ENCODE measurements at places on chromosomes 7 and 10.

GRCh38 chr10:15482156-15482555 is 111.1 kb upstream of the FAM171A1 start:
- DNase-seq = no peak

- DNase-seq = no peak
Measured at GRCh38 chr7:22791204-22792158, 31.2 kb downstream of the TOMM7 start.

DNA sequence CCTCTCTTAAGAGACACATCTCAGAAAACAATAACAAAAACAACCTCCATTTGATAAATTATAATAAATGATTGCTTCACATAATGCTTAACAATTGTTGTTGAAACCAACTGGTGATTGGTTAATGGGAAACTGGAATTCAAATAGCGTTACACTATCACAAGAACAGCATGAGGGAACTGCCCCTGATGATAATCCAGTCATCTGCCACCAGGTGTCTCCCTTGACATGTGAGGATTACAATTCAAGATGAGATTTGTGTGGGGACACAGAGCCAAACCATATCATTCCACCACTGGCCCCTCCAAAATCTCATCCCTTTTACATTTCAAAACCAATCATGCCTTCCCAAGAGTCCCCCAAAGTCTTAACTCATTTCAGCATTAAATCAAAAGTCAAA is 375.9 kb downstream of the BMPER start:
- peak; percentile 46 for DNase-seq

- DNase-seq = peak; percentile 11
Measured at GRCh38 chr7:18638594-18639452, 143.3 kb downstream of the HDAC9 start.

DNA sequence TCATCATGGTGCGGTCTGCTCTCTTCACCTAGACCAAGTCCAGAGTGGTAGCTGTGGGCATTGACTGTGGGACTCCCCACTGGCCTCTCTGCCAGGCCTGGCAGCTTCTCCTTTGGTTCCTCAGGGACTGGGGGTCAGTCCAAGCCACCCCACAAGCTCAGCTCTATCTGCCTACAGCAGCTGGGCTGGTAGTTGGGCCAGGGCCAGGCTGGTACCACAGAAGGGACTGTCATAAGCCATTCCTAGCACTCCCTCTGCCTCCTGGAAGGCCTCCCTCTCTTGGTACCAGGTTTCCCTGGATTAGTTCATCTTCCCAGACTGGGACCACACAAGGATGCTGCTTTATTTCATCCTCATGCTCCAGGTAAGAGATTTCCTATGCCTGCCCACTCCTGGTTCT is 24.2 kb upstream of the UNC5B start:
- no peak for DNase-seq

GRCh38 chr7:34452363-34452762 is 205.7 kb upstream of the NPSR1 start:
- no peak for DNase-seq

DNA sequence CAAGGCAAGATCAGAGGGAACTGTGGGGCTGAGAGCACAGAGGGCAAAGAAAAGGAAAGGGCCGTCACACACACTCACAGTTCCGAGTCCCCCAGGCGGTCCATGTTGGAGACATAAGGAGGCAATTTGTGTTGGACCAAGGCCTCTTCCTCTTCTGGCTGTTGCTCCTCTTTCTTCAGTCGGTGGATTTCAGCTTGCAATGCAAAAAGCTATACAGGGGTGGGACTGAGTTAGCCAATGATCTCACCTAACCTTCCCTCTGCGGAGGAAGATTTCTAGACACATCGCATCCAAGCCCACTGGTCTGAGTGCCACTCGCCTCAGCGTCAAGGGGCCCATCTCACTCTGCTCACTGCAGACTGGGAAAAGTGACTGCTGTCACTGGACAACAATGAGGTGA is 5.5 kb downstream of the WDR91 start:
- no peak for DNase-seq

DNA sequence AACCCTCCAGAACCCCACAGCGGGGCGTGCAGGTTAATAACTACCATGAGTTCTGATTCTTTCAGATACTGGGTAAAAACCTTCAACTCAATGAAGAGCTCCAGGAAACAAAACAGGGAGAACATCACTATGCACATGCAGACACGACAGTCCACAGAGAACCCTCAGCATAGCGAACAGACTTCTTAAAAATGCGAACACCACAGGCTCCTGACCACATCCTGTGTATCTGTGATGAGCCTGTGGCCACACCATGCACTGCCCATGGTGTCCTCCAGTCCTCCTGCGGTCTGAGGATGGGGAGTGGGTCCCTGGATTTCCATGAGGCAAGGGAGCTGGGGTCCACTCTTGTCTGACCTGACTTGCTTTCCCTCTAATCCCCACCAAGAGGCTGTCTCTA is 107.2 kb downstream of the COBL start:
- DNase-seq = no peak

DNA sequence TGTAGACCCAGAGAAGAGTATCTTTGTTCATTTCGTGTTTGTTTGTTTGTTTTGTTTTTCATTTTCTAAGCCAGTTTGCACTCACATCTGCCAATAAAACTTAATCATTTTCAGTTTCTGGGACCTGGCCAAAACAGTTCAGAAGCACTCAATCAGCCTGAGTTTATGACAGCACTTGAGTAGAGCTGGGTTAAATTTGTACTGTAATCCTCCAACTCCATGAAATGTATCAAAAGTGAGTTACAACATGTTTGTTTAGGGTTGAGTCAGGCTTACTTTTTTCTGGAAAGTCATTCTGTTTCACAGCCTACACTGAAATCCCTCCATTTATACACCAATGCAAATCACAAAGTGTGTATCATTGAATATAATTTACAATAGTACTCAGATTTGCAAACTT is 91.9 kb downstream of the ZWINT start:
- DNase-seq = no peak

DNA sequence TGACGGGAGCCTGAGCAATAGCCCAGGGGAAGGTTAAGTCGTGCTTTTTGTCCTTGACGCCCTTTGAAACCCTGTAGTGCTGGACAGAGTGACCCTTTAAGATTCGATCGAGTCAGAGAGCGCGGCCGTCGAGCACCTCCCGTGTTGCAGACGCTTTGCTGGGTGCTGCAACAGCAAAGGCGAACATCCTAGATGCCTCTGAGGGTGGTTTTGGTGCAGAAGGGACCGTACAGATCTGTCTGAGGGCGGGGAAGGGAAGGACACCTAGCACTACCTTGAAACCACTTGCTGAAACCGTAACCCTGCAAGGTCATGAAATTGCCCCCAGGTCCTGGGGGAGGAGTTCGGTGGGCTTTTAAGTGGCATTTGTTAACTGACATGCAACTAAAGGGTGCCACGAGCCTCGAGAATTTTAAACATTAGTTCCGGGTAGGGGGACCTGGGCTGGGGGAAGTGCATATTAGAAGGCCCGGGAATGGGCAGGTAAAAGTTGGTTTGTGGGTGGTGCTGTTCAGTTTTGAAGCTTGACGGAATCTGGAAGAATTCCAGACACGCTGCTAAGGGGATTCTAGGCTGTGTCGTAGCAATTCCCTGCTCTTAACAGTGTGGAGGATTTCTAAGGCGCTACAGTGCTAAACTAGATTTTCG is 786 bp downstream of the ATP5F1C start:
- peak; percentile 45 for DNase-seq

- DNase-seq = no peak
Measured at GRCh38 chr7:151206914-151207313, 3.4 kb downstream of the H2BK1 start.

DNA sequence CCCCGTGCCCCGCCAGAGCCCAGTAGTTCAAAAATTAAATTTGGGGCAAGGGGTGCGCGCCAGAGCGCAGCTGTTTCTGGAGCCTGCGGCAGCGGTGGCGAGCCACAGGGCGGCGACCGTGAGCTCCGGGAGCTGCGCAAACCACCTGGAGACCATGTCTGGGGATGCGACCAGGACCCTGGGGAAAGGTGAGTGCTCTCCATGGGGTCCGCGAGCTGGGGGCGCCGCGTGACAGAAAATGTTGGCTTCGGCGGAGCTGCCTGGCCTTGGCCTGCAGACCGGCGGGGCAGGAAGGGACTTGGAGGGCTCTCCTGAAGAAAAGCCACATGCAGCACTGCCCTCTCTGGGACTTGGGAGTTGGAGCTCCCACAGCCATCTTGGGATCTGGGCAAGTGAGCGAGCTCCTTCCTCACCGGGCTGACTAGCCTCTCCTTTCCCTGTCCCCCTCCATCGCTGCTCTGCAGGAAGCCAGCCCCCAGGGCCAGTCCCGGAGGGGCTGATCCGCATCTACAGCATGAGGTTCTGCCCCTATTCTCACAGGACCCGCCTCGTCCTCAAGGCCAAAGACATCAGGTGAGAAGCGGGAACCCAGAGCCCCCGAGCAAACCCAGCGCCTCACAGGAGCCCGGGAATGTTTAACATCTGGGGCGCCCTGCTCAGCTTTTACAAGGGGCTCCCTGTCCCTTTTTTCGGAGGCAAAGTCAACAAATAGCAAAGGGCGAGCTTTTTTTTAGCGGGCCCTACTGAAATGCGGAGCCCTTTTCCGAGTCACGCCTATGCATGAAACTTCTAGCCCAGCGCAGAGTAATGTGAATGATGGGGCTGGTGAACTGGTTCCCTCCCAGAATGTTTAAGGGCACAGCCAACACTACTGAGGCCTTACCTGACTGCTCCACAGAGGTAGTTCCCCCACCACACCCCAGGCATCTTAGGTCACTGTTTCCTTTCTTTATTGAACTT is 6.1 kb downstream of the GSTO2 start:
- DNase-seq = peak; percentile 68

DNA sequence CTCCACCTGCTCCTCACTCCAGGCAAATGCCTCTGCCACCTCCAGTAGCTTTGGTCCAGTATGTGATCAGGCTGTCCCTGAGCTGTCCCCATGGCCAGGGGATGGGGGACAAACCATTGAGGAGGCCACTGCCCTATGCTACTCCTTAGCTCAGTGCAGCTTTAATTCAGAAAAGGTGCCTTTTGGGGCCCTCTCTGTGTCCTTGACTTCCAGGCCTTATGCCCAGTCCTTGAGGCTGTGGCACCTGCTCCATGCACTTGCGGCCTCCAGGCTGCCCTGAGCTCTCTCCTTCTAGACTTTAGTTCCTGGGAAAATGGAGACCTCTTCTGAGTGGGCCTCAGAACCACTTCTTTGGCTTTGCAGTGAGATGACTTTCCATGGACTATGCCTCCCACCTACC is 650.8 kb upstream of the CELF2 start:
- no peak for DNase-seq

DNA sequence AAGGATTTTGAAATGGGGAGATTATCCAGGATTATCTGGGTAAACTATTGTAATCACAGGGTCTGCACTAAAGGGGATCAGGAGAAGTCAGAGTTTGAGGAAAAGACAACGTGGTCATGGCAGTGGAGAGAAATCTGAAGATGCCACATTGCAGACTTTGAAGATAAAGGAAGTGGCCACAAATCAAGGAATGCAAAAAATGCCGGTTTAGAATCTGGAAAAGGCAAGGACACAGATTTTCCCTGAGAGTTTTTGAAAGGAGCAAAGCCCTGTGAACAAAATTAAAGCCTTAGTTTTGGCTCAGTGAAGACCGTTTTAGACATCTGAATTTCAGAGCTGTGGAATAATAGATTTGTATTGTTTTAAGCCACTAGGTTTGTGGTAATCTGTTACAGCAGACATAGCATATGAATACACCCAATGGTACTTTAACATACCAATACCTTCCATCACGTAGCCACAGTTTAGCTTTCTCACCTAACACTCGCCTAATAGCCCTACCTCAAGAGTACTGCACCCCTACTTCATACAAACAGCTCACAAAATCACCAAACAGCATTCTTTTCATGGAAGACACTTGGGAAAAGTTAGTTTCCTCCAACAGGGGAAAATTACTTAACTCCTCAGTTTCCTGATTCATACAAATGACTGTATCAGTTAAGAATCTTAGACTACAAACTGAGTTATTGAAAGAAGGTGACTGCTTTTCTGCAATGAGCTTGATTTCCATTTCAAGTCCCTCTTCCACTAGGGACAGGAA is 446.5 kb downstream of the INHBA start:
- DNase-seq = no peak

DNA sequence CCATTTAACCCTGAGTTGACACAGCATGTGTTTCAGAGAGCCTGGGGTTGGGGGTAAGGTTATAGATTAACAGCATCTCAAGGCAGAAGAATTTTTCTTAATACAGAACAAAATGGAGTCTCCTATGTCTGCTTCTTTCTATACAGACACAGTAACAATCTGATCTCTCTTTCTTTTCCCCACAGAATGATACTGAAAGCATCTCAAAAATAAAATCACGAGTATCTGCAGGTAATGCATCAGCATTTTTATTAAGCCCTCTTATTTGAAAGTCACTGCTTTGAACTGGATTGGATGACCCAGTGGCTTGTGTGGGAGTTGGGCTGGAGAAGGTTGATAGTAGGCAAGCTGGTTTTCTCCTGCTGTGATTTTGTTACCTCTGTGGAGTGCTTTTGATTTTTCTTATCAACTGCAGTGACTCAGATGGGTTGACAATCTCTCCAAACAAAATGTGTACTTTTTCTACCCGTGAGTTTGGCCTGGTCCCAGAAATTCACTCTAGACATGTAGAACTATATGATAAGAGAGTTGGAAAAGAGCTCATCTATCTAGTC is 253.5 kb upstream of the PRKCQ start:
- DNase-seq = no peak

- DNase-seq = no peak
Measured at GRCh38 chr7:98641646-98642500, 24.8 kb downstream of the NPTX2 start.

GRCh38 chr10:119701861-119702260 is 24.0 kb upstream of the INPP5F start:
- no peak for DNase-seq

DNA sequence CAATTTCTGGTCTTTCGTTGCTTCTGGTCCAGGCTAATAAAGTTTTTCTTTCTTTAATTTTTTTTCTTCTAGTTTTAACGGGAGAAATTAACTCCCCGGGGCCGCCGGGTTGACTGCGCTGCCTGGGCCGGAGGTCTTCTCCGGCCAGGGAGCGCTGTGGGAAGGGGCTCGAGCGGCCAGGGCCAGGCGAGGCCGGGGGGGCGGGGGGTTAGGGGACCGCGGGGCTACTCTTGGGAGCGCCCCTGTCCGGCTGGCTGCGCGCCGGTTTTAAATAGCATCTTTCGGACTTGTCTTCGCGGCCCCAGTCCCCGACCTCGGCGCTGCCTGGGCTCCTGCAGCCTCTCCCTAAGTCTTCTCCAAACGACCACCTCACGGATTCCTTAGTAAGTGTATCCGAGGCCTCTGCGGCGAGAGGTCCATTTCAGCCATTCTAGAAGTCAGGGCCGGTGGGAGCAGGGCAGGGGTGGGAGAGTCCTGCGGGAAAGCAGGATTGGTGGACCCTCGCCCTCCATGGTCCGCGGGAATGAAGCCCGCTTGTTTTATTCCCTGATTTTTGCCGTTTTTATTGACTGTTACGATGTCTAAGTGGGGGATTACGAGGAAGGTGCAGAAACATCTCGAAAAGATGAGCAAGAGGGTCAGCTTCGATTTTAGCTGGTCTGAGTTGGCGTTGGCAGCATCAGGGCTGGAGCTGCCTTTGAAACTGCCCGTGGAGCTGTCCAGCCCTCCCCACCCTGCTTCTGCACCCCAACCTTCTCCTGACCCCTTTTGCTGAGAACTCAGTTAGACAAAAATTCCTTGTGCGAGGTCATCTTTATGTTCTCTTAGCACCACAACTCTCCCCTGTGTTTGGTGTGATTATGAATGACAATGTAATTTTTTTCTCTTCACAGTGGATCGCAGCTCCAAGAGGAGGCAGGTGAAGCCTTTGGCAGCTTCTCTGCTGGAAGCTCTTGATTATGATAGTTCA is 555 bp downstream of the PHF14 start:
- no peak for DNase-seq

Data from trophoblast cell (in vitro differentiated cells and primary cell).